ENCODE measurements at places on chromosomes 6 and 20.

GRCh38 chr6:56947924-56948323 lies 7.0 kb upstream of the BEND6 start:
- DNase-seq: no peak

GRCh38 chr6:21998582-21998981 lies 298.3 kb downstream of the PRL start:
- DNase-seq: no peak

DNA sequence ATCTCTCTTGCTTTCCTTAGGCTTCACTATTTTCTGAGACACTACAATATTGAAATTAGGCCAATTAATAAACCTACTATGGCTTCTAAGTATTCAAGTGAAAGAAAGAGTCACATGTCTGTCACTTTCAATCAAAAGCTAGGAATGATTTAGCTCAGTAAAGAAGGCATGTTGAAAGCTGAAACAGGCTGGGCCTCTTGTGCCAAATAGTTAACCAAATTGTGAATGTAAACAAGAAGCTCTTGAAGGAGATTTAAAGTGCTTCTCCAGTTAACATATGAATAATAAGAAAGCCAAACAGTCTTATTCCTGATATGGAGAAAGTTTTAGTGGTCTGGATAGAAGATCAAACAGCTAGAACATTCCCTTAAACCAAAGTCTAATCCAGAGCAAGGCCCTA lies 236.3 kb downstream of the OTOR start:
- no peak for DNase-seq

DNA sequence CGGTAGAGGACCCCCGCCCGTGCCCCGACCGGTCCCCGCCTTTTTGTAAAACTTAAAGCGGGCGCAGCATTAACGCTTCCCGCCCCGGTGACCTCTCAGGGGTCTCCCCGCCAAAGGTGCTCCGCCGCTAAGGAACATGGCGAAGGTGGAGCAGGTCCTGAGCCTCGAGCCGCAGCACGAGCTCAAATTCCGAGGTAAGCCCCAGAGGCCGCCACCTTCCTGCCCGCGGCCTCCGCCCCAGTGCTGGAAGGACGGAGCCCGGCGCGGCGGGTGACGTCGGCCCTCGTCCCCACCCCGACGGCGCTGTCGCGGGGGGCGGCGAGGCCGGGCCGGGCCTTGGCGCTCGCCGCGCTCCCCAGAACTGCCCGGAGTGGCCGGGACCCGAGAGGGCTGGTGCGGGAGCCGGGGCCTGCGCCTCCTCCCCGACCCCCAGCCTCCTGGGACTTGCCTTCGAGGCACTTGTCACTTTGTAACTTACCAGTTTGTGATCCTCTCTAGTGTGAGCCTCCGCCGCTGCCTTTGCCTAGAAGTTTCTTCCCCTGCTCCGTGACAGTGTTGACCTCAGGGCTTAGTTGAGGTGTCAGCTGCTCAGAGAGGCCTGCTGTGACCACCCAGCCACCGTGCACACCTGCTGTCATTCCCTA lies 417 bp downstream of the VAPB start:
- DNase-seq: peak; percentile 28

All from fibroblast of skin of right quadriceps (primary cell).